ENCODE measurements at places on chromosomes 2 and 18.

DNA sequence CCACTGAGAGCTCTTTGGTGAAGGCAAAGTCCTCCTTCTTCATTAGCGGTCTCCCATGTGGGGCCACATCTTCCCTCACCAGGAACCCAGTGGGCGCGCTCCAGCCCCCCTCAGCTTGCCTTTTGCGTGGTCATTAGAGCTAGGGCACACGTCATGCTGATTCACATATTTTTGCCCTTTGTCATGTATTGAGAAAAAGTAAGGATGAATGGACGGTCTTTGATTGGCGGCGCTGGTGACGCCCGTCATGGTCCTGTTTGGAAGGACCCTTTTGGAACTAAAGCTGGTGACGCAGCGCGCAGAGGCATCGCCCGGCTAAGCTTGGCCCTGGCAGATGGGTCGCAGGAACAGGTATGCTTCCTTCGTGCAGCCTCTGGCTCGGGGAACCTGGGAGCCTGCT is 3.1 kb downstream of the SLC14A1 start:
- no peak for DNase-seq

- DNase-seq, result no peak
Measured at GRCh38 chr2:130720036-130720435, 8.8 kb upstream of the GPR148 start.

DNA sequence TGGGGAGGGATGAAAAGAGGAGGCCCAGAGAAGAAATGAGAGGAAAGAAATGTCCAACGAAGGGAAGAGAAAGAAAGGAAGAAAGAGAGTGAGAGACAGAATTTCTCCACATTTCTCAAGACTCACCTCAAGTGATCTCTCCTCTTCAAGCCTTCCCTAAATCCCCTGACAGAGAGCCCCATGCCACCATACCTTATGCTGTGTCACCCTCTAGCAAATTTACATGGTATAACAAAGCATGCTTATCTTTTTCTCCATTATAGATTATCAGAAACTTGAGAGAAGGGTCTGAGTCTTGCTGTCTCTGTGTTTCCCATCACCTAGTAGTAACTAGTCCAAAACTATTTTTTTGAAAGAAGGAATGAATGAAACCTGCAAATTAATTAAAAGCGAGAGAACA is 1208.4 kb downstream of the DPP10 start:
- DNase-seq, result no peak

- no peak for DNase-seq
Measured at GRCh38 chr2:166661391-166661790, 167.3 kb upstream of the SCN7A start.

GRCh38 chr2:187477051-187477450 is 29.0 kb upstream of the CALCRL start:
- DNase-seq, result no peak

DNA sequence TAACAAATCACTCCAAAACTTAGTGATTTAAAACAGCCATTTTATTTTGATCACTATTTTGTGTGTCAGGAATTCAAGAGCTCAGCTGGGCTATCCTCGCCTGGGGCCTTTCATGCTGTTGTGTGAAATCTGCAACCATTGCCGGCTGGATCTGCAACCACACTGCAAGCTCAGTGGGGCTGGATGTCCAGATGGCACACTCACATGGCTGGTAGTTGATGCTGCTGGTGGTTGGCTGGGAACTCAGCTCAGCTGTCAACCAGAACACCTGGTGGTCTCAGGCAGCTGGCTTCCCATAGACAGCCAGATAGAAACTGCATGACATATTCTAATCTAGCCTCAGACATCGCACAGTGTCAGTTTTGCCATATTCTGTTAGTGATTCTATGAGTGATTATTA is 30.6 kb upstream of the AP1S3 start:
- DNase-seq, result no peak

DNA sequence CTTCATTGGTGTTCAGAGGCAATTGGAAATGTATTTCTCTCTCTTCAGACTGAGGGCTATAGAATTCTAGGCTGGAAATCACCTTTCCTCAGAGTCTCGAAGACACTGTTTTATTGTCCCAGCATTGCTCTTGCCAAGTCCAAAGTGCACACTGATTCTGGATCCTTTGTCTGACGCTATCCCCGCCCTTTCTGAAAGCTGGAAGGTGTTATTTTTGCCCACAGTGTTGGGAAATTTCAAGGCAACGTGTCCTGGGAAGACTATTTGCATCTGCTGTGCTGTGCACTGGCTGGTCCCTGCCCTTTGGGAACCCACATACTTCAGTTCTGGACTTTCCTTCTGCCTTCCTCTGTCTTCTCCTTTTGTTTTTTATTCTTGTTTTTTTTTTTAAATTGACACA is 190.8 kb downstream of the SH3BP4 start:
- no peak for DNase-seq

DNA sequence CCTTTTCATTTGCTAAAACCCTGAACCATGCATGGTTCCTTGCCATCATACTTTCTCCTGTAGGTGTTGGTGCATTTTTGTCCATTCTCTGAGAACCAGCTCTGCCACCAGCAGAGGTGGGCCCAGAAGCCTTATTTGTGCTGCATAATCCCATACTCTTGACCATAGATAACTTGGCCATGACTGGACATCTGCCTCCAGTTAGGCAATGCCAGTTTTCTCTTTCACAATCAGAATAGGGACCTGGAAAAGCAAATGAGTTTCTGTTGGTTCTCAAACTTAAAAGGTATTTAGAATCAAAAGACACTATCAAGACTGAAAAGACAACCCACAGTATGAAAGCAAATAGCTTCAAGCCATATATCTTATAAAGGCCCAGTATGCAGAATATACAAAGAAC is 167.3 kb downstream of the MAIP1 start:
- no peak for DNase-seq

DNA sequence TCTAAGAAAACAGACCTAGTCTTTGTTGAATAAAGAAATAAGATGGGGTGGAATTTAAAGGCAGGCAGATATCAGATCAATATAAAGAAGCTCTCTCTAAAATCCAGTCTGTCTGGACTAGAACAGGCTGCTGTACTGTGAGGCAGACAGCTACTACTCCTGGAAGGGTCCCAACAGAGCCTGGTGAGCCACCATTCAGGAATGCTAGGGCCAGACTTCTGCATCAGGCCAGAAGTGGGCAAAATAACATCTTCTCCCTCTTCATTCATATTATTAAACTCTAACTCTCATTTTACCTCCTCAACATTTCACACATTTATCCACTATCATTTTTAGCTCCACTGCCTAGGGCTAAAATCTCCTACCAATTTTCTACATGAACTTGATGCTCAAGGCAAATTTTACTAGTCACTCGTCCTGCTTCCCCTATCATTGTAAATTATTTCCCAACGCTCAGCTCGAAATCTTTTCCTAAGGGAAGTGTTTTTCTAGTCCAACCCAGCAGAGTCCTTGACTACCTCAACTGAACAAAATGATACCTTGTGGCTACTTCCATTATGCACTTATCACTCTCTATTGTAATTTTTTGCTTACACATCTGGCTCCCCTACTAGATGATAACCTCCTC is 45.2 kb upstream of the GLS start:
- no peak for DNase-seq

DNA sequence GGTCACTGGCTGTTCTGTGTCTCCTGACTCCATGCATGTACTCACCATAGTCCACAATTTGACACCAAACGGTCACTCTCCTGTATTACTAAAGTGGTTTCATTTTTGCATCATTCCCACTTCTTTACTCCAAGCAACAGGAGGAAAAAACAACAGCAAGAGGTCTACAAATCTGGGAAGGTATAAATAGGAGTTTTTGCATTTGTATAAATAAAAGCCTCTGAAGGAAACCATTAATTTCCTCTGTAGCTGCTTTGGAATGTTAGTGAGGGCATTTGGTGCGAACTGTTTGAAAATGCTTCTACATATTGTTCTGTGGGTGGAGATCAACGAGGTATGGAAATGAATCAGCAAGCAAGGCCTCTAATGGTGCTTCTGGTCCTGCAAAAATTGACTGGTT is 148.5 kb upstream of the DLX2 start:
- no peak for DNase-seq

GRCh38 chr2:142130111-142131009 is 456 bp downstream of the LRP1B start:
- no peak for DNase-seq

DNA sequence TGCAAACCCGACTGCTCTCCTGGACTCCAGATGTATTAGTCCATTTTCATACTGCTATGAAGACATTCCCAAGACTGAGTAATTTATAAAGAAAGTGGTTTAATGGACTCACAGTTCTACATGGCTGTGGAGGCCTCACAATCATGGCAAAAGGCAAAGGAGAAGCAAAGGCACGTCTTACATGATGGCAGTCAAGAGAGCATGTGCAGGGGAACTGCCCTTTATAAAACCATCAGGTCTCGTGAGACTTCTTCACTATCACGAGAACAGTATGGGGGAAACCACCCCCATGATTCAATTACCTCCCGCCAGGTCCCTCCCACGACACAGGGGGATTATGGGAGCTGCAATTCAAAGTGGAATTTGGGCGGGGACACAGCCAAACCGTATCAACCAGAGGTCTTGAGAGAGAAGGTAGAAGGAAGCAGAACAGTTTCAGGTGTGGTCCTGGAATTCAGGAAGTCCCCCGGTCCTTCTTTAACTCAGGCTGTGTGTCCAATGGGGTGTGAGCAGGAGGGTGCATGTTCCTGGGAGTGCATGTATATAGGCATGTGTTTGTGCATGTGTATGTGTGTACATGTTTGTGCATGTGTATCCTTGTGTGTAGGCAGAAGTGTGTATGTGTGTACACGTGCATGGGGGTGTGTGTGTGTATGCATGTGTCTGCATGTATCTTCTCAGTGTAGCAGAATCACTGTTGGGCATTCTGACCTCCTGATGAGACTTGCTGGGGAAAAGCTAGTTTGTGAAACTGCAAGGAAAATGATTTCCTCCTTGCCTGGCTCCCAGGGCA is 46.2 kb downstream of the GREB1 start:
- DNase-seq, result no peak

GRCh38 chr2:155980941-155981560 is 351.5 kb downstream of the NR4A2 start:
- no peak for DNase-seq

- no peak for DNase-seq
Measured at GRCh38 chr2:21667638-21668037, 543.9 kb downstream of the TDRD15 start.

- no peak for DNase-seq
Measured at GRCh38 chr2:159249990-159250715, 36.4 kb downstream of the WDSUB1 start.

DNA sequence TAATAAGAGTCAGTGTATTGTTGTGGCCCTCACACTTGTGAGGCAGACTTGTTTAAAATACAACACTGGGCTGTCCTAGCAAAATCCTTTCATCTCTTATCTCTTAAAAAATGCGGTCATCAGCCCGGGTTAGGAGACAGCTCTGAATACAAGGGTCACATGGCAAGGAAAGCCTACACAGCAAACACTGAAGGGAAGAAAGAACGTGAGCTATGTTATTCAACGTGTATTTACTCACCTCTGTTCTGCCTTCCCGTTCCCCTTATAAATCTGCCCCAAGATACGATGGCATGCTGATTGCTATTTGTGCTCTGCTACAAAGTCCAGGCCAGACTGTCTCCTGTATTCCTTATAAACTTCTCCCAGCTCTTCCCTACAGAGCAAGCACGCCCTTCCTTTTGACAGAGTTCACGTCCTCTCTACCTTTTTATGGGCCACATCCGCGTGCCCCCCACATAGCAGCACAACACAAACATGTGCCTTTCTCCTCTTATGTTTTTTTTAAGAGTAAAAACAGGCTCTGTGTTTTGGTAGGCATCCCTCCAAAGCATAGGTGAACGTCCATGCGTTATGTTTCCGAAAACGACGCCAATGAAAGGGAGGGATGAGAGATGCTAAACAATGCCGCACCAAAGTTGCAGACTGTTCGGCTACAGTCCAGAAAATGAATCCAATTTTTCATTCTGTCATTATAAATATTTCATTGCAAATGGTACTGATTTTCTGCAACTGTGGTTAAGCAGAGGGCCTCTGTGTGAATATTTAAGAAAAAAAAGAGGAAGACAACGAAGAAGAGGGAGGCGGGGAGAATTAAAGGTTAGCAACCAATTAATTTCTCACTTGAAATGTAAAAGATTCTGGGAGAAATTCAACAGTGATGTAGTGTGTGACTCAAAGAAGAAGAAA is 274.7 kb downstream of the ZNF521 start:
- DNase-seq, result no peak

DNA sequence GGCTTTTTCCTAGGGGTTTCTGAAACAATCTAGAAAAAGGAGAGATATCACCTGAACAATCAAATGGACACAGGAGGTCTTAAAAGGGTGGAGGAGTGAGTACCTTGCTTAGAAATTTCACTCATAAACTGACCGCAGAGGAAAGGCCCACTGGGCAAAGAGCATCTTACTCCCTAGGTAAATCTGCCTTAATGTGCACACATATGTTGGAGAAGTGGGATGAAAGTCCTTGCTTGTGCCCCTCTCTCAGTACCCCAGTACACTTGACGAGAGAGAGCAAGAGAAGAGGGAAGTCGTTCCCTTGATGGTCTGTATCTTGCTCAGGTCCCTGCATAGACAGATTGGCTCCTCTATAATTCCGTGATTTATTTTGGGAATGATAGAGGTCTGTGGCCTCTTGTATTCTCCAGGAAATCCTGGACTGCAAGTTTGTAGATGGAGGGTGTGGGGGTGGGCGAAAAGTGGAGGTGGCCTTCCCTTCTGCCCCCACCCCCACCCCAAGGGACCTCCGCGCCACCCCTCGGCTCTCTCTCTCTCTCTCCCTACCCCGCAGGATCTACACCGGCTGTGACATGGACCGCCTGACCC is 6.8 kb downstream of the TBR1 start:
- no peak for DNase-seq

DNA sequence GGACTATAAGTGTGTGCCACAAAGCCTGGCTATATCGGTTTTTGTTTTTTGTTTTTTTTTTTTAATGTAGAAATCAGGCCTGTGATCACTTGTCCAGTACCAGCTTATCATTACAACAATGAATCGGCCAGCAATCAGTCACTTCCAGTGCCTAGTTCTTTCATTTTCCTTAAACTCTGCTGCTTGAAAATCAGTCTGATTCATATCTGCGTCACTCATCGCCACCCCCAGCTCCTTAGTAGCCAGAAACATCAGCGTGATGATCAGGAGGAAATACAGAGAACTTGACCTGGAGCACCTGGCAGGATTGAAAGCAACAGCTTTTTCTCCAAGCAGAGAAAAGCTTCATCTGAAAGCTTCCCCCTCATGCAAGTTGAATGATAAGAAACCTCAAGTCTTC is 75.4 kb downstream of the SPTBN1 start:
- DNase-seq, result no peak

DNA sequence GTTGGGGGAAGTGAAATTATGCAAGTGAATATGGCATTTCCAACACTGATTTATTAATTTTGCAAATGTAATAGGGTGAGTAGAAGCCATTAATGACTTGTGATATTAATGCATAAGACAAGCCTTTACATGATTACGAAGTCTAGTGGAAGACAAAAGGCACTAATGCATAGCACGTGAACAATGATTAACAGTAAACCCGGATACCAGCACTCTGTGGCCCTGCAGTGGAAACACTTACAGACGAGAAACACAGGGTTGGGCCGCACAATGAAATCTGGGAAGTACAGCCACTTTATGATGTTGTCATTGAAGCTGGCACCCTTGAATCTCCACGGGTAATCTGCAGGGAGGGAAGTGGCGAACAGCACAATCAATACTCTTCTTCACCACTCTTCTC is 233.4 kb downstream of the NAPG start:
- DNase-seq, result no peak

GRCh38 chr2:165202239-165202638 is 1.6 kb downstream of the SCN3A start:
- no peak for DNase-seq

Measured in CD4-positive, alpha-beta T cell treated with Interleukin-15 for 4 hours (primary cell).